DMS 273 treated with DMSO at 0.1 percent for 48 hours (cell line): ENCODE measurements at places on chromosomes 2 and 18.

DNA sequence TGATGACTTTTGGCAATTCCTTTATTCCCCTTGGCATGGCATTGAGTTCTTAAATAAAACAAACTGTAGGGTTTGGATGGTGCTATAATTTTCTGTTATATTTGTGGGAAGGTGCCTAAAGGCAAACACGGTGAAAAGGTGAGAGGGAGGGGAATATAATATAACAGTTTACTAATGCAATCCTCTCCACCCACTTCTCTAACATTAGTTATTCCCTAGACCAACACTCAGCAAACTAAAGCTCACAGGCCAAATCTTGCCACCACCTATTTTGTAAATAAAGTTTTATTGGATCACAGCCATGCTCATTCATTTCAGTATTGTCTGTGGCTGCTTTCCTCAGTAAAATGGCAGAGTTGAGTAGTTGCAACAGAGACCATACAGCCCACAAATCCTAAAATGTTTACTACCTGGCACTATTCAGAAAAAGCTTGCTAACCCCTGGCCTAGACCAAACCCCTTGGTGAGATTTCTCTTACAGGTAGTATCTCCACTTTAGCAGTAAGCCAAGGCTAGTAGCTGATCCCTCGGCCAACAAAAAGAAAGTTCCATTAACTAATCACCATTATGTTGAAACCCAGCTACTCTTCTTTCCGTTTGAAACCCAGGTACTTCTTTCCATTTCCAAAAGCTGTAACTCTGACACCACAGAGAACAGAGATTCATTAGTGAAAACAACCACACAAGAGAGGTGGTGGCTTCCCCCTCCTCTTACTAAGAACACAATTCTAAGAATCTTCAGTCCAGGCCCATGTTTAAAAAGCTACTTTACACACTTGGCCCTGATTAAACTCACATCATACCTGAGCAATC, 136.1 kb upstream of the CHAC2 start:
- no peak for DNase-seq

GRCh38 chr2:121716126-121716525, 20.5 kb downstream of the NIFK start:
- DNase-seq: no peak

- DNase-seq: no peak
These were observed 5.0 kb downstream of the LDLRAD4 start for GRCh38 chr18:13223311-13224143.

GRCh38 chr2:43484323-43484930, 111.4 kb downstream of the THADA start:
- peak; percentile 67 for DNase-seq

DNA sequence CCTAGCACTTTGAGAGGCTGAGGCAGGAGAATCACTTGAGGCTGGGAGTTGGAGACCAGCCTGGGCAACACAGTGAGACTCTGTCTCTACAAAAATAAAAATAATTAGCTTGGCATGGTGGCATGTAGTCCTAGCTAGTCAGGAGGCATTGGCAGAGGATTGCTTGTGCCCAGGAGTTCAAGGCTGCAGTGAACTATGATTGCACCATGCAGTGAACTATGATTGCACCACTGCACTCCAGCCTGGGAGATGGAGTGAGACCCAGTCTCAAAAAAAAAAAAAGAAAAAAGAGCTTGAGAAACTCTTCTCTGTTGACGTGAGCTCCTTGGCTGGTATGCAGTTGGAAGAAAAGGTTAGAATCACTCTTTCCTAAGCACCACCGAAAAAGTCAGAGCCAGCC, 125.1 kb upstream of the TNP1 start:
- no peak for DNase-seq

GRCh38 chr2:21044694-21045371, 960 bp upstream of the APOB start:
- DNase-seq: no peak

DNA sequence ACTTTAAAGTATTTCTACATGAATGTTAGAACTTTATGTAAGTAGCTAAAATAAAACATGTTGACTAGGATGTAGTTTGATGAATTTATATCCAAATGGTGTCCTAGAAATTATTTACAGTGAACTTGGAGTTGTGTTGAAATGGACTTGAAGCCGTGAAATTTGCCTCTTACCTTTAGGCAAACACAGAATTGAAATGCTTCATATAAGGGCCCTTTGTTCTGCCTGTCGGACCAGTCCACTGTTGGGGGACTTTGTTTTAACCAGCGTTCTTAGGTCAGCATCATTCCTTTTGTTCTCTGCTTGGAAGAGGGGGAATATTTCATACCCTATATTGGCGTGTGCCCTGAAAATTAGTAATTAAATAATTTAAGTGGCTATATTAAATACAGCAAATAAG, 18.3 kb downstream of the RAB12 start:
- no peak for DNase-seq

GRCh38 chr18:73742957-73743356, 404.7 kb downstream of the FBXO15 start:
- DNase-seq: no peak

DNA sequence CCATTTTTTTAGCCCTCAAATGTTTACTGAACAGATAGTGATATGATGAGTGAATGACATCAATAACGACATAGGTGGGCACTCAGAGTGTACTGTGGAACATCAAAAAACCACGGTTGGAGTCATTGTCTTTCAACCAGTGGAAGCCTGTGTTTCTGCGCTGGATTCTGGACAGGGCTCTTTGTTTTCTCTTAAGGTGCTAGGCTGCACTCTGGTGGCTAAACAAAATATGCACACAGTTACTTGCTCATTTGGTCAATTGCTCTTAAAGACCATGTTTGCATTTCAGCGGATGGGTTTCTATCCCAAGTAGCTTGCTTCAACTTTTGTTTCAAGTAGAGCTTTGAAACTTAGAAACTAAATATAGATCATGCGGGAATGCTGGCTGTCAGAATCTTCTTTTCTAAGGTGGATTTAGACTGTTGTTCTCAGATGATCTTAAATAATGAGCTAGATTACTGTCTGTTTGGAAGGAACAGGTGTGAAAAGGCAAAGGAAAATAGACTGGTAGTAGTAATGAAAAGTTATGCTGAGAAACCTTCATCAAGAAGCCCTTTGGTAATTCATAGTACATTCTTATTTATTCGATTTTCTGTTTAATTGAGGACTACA, 48.5 kb upstream of the LYPD6B start:
- DNase-seq: peak; percentile 48

DNA sequence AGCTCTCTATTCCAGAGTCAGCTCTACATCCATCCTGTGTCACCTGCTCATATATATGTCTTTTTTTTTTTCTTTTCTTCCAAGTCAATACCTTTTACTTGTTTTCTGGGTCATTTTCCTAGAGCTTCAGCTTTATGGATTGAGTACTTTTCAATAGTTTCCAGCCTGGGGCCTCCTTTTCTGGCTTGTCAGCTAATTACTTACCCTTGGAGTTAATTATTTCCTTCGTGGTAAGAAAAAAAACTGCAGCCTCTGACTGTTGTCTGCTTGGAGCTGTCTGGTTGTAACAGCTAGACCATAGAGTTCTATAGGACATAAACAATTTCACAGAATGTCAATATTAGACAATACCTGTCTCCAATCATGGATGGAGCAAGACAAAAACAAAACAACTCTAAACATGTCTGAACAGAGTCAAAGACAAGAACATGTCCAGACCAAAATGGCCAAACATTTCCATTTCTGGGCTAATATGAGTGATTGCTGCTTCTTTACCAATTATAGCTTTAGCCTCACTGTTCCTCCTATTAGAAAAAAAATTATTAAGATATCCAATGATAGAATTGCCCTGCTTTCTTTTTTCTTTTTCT, 643.1 kb downstream of the SLC4A3 start:
- DNase-seq: no peak

DNA sequence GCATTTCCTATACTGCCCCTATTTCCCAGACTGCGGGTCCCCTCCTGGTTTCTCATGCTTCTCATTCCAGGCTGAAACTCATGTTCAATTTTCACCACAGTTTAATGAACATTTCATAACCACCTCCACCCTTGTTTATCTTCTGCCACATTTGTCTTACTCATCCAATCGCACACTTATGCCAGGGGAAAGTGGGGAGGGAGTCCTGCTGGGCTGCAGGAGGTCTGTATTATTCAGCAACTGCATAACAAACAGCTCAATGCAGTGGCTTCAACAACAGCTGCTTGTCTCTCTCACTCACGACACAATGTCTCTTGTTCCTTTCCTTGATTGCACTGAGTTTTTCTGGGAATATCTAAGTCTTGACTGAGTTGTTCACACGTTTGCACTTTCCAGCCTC, 106.0 kb downstream of the ZNF519 start:
- DNase-seq: no peak

GRCh38 chr2:68110102-68110501, 47.3 kb upstream of the C1D start:
- no peak for DNase-seq

DNA sequence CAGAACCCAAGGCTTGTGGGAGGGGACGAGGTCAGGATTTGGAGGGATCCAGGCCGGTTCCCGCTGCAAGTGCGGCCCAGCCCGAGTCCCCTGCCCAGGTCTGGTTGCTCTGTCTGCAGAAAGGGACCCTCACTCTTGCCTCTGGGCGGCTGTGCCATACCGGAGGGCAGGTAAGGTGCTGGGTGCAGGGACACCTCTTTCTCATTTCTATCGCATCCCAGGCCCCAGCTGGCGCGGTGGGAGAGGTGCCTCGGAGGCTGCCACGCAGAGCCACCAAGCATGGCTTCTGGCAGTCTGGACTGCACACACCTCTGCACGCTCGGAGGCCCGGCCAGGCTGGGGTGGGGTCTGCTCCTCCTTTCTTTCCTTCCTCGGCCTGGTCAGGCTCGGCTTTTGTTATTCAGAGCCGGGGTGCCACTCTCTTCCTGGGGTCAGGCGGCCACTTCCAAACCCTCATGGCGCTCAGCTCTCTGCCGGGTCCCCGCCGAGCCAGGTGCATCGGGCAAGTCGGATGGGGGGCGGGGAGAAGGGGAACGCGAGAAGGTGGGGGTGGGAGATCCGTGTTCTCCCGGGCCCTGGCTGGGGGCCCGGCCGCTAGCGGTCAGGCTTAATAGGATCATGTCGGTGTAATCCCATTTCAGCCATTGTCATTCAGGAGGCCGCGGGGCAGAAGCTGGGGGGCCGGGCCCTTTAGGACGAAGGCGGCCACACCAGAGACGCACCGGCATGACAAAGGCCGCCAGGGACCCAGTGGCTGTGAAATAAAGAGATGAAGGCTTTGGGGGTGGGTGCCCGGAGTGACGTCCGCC, 9.0 kb downstream of the GBX2 start:
- no peak for DNase-seq

DNA sequence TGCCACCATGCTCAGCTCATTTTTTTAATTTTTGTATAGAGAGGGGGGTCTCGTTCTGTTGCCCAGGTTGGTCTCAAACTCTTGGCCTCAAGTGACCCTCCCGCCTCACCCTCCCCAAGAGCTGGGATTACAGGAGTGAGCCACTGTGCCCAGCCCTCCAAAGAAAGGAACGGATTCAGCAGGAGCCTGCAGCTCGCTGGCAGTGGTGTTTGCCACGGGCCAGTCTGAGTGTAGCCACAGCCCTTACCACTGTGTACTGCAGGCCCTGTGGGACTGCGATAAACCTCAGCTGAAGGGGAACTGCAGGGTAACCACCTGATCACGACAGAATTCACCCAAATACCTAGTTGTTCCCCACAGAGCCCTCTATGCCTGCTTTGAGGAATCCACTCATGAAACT, 6.8 kb downstream of the COPS9 start:
- DNase-seq: no peak

DNA sequence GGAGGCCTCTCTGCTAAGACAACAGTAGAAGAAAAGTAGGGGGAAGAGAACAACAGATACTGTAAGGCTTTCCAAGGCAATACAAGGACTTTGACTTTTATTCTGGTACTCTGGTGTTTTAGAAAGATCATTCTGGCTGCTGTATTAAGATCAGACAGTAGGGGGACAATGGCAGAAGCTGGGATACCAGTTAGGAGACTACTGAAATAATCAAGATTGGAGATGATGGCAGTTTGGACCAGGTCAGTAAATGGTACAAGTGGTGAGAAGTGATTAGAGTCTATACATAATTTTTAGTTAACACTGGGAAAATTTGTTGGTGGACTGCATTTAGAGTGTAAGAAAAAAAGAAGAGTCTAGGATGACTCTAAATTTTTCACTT, 139.7 kb downstream of the ROCK1 start:
- peak; percentile 1 for DNase-seq

DNA sequence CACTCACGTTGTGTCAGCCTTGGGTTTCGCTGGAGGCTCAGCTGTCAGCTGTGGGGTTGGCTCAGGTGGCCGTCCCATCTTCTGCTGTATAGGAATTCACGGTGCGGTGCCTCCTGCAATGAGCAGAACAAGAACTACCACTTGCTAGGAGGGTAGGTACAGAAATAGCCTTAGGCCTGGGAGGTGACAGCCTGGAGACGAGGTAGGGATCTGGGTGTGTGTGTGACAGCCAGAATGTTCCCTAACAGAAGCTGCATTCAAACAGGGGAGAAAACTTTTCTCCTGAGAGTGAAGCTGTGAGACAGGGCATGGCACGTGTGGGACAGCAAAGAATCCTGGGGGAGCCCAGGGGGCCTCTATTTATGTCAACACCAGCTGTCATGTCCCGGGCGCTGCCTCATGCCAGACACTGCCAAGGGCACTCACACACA, 8.4 kb upstream of the MAL start:
- DNase-seq: no peak

GRCh38 chr2:165017966-165018596, 62.8 kb upstream of the SLC38A11 start:
- DNase-seq: no peak
